ENCODE measurements at places on chromosomes 4 and X.

DNA sequence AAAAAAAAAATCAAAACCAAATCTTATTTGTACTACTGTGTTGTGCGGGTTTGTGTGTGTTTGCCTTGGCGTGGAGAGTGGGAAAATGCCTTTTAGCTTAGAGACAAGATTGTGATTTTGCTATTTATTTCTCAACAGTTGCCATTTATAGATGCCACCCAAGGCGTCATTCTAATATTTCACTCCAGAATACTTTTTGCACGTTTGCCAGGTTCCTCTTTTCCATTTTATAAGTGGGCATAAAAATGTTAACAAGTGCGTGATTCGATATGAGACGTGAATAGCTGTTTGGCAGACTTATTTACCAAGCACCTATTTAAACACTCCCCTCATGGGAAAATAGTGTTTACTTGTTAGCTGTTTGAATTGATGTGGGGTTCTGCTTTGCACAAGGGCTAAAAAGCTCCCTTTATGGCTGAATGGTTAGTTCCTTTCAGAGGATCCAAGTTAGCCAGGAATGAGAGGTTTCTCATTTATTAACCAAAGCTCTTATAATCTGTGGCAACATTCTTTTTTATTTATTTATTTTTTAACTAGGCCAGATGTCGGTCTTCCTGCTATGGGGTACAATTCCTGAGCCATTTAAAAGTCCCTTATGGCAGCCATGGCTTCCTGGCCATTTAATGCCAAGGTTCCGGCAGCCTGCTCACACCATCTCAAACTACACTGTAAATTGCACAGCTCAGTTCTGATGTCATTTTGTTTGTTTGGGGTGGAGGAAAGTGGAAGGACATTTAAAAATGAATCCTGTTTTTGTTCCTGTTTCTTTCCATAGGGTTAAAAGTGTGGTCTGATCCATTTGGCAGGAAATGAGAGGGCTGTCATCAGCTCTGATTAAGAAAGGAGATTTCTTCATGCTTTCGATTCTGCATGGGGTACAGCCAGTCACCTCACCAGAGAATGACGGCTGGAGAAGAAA, 14.6 kb downstream of the SMIM20 start:
- no peak for DNase-seq

- DNase-seq, result no peak
Measured at GRCh38 chr4:68655764-68656444, 14.5 kb downstream of the UGT2B15 start.

- DNase-seq, result no peak
Measured at GRCh38 chr4:8435656-8436121, 4.8 kb downstream of the ACOX3 start.

GRCh38 chrX:18136816-18137215, 83.9 kb downstream of the BEND2 start:
- DNase-seq, result no peak

- DNase-seq, result no peak
Measured at GRCh38 chr4:150982557-150983233, 32.4 kb downstream of the LRBA start.

- DNase-seq, result no peak
Measured at GRCh38 chr4:107419052-107419451, 301.0 kb downstream of the PAPSS1 start.

DNA sequence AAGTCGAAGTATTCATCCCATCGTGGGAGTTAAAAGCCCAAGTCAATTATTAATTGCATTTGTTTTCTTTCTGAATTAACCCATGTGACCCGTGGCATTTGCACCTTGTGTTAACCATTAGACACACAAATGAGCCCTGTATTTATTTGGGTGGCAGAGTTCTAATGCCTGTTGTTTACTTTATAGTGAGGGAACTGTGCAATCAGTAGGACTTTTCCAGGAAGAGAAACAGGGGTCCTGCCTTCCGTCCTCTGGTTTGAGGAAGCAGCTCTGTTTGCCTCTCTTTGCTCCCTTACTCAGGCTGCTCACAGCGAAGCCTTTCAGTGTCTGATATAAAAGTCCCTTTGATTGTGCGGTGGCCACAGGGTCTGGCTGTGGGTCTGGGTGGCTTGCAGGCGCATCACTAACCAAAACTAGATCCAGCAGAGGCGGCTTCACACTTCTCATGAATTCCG, 263.6 kb downstream of the PTTG2 start:
- DNase-seq, result no peak

DNA sequence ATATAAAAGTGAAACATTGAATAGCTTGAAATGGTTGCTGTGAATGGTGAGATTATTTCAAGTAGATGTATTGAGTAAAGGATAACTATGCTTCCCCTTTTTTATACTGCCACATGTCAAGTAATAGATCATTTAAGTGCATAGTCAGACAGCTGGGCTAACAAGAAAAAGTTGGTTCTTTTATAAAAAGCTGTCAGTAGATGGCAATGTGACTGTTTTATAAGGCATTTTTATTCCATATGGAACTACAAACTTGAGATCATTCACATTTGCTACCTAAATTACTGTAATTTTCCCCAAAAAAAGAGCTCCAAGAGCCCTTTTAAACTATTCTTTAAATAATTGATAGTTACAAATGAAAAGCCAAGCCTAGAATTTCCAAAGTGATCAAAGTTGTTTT, 831.0 kb downstream of the C4orf33 start:
- DNase-seq, result no peak

GRCh38 chrX:110086162-110086915, 83.4 kb downstream of the TMEM164 start:
- DNase-seq, result no peak

GRCh38 chr4:8163436-8164193, 5.0 kb upstream of the ABLIM2 start:
- DNase-seq, result no peak

DNA sequence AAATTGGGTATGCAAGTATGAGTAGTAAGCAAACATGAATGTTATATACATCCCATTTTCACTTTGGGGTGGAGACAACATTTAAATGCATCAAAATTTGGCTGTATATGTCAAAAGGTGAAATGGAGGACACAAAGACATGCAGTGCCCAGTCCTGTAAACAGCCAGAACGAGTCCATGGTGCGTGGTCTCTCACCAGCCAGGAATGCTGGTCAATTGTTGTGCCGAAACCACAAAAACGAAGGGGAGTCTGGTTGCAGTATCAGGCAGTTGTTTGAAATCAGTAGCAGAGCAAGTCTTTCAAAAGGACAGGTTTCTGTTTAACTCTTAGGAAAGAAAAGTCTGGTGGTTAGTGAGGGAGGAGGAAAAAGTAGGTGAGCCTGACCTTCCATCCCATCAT, 22.3 kb upstream of the RNF150 start:
- no peak for DNase-seq

- no peak for DNase-seq
Measured at GRCh38 chr4:166655705-166656104, 578.6 kb downstream of the SPOCK3 start.

DNA sequence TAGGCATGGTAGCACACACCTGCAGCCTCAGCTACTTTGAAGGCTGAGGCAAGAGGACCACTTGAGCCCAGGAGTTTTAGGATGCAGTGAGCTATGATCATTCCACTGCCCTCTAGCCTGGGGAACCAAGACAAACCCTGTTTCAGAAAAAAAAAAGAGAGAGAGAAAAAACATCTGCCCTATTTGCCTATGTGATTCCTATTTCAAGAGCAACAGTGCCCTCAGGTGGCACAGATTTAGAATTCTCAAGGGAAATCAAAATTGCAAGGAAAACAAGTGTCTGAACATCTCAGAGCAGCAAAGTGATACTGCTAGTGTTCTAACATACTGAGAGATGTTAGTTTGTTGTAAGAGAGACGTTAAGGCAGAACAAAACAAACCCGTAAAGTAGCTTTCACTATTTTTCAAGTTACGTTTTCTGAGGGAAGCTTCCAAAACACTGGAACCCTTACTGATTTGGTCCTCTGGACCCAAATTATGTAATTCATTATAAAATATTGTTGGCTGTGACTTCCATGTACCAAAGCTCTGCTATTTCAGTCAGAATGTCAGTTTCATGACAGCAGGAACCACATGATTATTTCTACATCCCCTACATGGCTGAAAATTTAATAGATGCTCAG, 7.9 kb downstream of the BDH2 start:
- DNase-seq, result no peak

DNA sequence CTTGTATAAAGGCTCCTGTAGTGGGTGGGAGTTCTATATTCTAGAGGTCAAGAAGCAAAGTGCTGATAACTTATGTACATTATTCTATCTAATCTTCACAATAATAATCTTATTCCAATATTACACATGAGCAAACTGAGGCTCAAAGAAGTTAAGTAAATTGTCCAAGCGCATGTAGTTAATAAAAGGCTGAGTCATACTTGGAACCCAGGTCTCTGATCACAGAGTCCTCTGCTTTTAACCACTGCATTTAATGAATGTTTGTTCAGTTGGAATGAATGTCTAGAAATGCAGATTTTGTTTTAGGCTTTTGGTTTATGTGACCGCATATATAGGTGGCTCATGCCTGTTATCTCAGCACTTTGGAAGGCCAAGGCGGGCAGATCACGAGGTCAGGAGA, 88.4 kb upstream of the PAQR3 start:
- DNase-seq, result no peak

GRCh38 chr4:69843932-69844331, 16.0 kb downstream of the SULT1E1 start:
- no peak for DNase-seq

GRCh38 chrX:38627683-38628082, 66.3 kb downstream of the TSPAN7 start:
- no peak for DNase-seq

- DNase-seq, result no peak
Measured at GRCh38 chr4:5700459-5700858, 7.9 kb downstream of the EVC2 start.

DNA sequence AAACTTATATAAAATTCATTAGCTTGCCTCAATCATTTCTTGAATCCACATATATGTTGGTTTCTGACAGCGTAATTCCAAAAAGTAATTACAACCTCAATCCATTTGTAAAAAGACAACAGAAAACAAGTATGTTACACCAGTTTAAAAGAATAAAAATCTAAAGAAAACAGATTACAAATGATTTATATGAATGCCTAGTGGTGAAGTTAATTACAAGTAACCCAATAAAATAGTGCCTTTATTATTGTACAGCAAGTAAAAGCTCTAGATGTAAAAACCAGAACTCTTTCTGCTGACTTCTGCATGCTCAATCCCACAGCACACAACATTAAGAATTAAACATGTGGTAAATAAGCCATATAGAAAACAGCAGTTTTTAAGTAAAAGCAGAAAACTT, 197.8 kb downstream of the MAB21L2 start:
- no peak for DNase-seq

- DNase-seq, result no peak
Measured at GRCh38 chr4:140219567-140219966, 65.6 kb upstream of the MAML3 start.

- no peak for DNase-seq
Measured at GRCh38 chr4:167234316-167234881, at the start of gene SPOCK3. TSS of gene SPOCK3 (minus strand) at chr4:167234494.

GRCh38 chr4:121898150-121898549, 27.9 kb upstream of the BBS7 start:
- no peak for DNase-seq

DNA sequence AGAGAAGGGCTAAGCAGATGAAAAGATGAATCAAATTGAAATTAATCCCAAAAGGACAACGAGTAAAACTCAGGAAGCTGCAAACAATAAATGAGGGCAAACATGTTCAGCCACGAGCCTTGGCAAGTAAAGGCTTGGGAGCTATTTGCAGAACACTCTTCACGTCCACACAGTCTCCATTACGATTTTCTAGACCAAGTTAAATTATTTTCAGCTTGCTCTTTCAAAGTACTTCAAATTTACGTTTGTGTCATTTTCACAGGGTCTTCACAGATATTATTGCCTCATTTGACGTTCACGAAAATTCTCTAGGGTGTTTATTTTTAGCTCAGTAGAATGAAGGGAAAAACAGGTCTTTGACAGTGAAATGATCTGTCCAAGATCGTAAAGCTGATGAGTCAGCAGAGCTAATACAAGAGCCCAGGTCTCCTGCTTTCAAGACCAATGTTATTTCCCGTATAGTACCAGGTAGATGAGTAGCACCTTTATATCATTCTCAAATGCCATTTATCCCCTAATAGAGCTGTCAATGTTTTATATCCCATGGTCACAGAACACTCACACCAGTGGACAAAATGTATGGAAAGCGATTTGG, 20.9 kb downstream of the KLB start:
- DNase-seq, result no peak

GRCh38 chrX:130435937-130436336, 34.1 kb downstream of the RBMX2 start:
- DNase-seq, result no peak

DNA sequence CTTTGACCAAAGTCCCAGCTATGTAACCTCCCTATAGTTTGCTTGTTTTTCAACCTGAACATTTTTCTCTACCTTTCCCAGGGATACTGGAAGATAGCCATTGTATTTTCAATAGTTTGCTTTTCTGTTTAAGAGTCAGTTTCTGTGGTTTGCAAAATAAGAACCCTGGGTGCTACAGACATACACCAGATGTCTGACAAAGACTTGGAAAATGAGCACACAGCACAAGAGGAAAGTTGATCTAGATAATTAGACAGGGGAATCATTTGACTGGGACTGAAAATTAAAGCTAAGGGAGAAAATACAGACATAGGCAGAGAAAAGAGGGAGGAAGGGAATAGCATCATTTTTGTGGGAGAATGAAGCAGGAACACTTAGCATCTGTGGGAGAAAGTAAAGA, 218.3 kb upstream of the CNKSR2 start:
- DNase-seq, result no peak

- DNase-seq, result no peak
Measured at GRCh38 chr4:53676402-53676871, 85.2 kb upstream of the LNX1 start.

- DNase-seq, result no peak
Measured at GRCh38 chr4:183161630-183162029, 62.6 kb downstream of the WWC2 start.

DNA sequence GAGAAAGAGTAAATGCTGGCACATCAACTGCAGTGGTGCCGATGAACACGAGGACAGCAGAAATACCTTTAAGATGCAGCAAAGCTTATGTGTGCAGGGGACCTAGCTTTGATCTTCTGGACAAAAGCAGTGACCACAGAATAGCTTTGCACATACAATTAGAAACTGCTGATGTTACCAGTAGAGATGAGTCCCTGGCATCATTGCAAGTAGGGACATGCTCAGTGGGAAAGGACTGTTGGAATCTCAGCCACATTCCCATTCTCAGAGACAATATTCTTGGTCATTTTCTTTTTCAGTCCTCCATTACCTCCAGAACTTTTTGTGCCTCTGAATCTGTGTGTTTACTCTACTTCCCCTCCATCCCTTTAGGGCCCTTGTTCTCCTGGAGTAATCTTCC, 16.9 kb upstream of the PDLIM3 start:
- no peak for DNase-seq

All from stimulated activated CD8-positive, alpha-beta memory T cell treated with anti-CD3 and anti-CD28 coated beads, Interleukin-4, amount 100 ng/mL, for 4 hours (primary cell).